ENCODE measurements at places on chromosomes 4 and X.

DNA sequence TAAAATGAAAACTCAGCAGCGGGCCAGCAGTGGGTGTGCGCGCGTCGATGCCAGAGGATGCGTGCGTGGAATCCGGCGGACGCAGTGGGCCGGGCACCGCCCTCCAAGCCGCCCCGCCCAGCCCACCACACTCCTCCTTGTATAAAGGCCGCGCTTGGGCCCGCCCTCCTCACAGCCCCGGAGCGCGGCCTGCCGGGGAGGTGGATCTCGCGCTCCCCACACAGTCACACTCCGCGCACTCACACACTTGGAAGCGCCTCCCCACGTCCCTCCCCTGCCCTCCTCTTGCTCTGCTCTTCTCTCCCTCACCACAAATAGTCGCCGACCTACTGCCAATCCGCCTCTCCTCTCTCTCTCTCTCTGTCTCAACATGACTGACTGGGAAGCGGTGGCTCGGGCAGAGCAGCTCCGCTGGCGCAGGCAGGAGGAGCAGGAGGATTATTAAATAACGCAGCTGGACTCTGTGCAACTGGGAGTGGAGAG is at the start of gene CCSER1:
Gene CCSER1 (plus strand): TSS at position 172 of the 483 bp plus-strand sequence.
- DNase-seq: peak; percentile 14

- DNase-seq: no peak
Measured at GRCh38 chr4:150682126-150682525, 100.2 kb downstream of the MAB21L2 start.

DNA sequence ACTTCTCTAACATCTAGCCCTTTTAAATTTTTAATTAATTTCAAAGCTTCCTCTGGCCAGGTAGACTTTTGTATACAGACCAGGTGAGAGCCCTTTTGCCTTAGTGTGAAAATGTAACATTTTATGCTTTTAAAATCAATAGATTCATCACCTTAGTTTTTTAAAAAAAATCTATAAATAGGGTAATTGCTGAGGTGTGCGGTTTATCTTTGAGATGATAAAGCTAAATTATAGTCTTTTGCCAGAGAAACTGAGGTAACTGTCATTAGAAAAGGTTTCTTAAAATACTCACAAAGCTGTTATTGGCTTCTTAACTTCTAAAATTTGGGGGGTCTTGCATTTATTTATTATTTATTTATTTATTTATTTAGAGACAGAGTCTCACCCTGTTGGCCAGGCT is 62.9 kb downstream of the NELFA start:
- DNase-seq: no peak

DNA sequence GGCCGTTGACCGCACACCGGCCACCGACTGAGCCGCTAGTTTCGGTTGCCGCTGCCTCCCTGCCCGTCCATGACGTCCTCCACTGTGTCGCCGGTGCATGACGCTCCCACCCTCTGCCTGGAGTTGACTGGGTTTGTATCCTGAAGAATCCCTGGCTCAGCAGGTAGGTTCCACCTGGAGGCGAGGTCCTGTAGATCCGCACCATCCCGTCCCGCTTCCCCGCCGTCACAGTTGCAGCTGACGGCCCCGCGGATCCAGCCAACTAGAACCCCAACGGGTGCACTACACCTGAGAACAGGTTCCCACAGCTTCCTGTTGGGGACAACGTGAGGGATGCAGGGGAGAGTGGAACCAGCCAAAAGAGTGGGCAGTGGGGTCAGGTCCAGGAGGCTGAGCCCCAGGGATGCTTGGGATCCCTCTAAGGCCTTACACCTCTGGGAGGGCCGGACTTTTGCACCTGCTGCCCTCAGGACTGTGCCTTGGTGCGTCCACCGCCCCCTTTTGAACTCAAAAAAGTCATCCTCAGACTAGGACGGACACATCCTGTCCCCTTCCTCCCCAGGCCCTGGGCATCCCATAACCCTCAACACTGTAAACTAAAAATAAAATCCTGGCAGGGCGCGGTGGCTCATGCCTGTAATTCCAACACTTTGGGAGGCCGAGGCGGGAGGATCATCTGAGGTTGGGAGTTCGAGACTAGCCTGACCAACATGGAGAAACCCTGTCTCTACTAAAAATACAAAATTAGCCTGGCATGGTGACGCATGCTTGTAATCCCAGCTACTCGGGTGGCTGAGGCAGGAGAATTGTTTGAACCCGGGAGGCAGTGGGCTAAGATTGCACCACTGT is 1.1 kb upstream of the SLBP start:
- DNase-seq: no peak

- no peak for DNase-seq
Measured at GRCh38 chr4:16261313-16261878, 35.1 kb upstream of the TAPT1 start.

- no peak for DNase-seq
Measured at GRCh38 chrX:39493168-39493567, 604.6 kb downstream of the BCOR start.

DNA sequence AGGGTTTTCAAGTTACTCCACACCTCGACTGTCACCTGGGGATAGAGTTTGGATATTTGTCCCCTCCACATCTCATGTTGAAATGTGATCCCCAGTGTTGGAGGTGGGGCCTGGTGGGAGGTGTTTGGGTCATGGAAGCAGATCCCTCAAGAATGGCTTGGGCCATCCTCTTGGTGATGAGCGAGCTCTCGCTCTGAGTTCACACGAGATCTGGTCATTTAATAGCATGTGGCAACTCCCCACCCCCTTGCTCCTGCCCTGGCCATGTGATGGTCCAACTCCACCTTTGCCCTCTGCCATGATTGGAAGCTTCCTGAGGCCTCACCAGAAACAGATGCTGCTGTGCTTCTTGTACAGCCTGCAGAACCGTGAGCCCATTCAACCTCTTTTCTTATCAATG is 8.3 kb downstream of the CTAG1A start:
- no peak for DNase-seq

- no peak for DNase-seq
Measured at GRCh38 chr4:157226601-157227000, 6.1 kb downstream of the GRIA2 start.

- no peak for DNase-seq
Measured at GRCh38 chr4:186946682-186947294, 223.1 kb upstream of the FAT1 start.

DNA sequence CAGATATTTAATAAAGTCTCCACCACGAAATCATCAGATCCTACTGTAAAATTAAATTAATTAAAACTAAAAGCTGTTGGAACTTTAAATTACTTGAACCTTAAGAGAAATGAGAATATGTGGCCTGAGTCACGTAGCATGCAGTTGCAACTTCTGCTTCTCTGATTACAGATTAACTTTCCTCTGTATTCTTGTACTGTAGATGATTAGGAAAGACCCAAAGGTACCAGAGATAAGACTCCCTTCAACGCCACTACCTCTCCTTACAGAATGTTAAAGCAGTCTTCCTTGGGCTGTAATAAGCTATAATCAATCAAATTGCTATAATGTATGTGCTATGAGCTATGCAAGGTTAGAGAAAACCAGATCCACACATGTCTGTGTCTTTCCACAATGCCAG is 47.9 kb downstream of the FAM13A start:
- no peak for DNase-seq

GRCh38 chrX:7214251-7214650 is 66.3 kb upstream of the PUDP start:
- no peak for DNase-seq

- DNase-seq: no peak
Measured at GRCh38 chr4:95167805-95168204, 381.0 kb downstream of the UNC5C start.

GRCh38 chr4:95638920-95639501 is 90.2 kb upstream of the UNC5C start:
- no peak for DNase-seq

DNA sequence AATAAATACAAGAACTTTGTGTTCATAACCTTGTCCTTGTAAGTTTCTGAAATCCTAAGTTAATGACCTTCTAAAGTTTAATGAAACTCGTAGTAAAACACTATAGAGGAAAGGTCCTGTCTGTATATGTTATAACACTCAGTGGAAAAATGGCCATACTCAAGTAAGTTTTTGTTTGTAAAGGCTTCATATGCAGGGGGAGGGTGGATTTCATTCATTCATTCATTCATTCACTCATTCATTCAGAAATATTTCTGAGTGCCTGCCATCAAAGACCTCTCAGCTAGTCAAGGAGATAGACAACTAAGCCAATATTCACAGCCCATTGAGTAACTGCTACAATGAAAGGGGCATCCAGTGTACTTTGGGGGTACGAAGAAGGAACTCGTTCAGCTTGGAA is 6.9 kb upstream of the TMEM156 start:
- DNase-seq: no peak

DNA sequence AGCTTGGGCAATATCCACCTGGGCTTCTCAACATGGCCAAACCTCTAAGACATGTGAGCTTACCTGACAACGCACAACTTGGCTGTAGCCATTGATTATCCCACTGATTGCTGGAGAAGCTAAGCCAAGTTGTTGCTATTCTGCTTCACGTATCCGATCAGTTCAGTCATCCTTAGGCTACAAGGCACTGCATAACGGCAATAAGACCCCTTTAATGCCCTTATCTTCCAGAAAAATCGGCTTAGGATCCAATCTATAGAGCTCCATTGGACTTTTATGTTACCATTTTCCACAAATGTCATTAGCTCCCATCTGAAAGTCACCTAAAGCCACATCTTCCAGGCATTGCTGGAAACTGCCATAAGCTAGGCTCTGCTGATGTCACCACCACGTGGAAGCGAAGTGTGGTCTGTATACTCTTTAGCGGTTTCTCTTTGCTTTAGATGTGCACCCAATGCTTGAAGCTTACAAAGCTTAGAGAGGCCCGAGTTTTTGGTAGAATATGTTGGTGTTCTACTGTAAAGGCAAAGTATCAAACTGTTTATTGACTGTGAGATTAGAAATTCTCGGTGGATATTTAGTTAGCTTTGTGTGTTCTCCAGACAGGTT is 163.1 kb downstream of the CPE start:
- no peak for DNase-seq

DNA sequence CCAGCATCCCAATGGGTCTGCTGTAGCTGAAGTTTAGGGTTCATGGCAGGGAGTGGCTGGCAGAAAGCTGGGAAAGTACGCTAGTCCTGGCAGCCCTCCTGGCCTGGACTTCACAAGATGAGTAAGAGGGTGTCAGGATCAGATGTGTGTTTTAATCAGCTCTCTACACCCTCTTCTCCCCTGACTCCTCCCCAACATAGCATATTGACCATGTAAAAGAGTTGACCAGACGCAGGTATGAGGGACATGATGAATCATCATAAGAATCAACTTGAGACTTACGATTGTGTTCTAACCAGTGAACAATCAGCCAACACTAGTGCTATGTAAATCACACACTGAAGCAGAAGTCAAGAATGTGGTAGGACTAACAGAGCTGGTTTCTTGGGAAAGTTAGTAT is 5.3 kb downstream of the SOWAHB start:
- no peak for DNase-seq

DNA sequence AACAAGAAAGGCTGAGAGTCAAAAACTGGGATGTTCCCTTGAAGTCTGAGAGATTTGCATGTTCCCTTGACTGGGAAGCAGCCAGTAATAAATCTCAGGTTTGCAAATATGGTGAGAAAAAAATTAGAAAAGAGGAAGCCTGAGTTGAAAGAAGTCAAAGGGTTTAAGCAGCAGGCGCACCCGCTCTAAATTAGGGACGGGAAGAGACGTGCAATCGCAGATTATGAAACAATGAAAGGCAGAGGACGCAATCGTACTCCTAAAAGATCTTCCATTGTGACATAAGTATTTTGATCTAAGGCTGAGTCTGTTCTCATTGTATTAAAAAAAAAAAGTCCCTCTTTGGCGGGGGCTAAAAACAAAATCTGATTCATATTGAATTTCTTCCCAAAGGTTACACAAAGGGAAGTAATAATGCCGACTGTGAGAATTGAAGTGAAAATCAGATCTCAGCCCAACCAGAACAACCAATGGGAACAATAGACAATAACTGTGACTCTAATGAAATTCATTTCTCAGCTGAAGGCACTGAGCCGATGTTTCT is 28.2 kb downstream of the SAT1 start:
- DNase-seq: peak; percentile 12

- no peak for DNase-seq
Measured at GRCh38 chr4:141853091-141853764, 216.8 kb downstream of the IL15 start.

- DNase-seq: no peak
Measured at GRCh38 chrX:111170017-111170416, 74.0 kb downstream of the PAK3 start.

GRCh38 chrX:56726605-56727004 is 2.4 kb upstream of the NBDY start:
- DNase-seq: peak; percentile 34

GRCh38 chr4:54144661-54145171 is 44.8 kb downstream of the GSX2 start:
- DNase-seq: peak; percentile 13

DNA sequence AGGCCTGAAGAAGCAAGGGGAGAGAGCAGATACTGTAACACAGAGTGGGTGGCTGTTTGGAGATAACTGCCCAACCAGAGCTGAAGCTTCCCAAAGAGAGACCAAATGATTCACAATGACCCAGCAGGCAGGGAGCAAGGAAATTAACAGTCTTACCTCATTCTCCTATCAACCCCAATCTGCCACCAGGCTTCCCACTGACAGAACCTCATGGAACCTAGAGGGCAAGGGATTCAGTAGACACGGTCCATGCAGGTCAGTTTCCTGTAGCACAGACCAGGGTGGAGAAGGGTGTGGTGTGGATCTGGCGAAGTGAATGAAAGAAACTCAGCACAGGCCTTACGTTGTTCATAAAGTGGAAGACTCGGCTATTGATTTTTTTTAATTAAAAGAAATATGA is 60.7 kb upstream of the ALB start:
- DNase-seq: no peak

DNA sequence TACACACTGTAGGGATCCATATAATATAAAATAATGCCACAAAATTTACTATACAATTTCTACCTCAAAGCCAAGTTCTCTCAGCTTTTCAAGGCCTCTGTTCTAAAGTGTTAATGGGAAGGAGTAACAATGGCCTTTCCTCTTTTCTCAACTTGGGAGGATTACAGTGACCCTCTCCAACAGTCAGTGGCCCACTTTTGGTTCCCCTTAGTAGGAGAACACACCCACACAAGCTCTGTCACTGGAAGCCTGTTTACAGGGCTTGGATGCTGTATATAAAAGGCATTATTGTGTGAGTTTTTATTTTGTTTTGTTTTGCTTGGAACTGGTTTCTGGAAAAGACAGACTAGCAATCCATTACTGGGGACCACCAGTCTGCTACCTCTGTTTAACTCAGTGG is 1.8 kb downstream of the ARHGEF6 start:
- no peak for DNase-seq

DNA sequence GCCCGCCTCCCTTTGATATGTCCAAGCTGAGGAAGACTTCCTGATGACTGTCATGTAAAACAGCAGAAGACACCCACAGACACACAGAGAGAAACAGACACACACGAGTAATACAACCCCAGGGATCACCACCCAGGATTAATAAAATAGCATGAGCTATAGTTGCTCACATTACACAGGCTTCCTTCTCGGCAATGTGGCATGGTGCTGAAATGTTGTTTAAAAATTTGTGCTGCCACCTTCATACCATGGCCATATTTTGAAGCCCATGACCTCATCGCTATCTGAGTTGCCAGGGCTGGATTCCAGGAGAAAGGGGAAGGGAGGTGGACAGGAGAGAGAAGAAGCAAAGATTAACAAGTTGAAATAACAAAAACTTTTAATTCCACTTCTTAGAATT is 111.7 kb downstream of the SYNPO2 start:
- no peak for DNase-seq
